Iris pigment epithelial cell (primary cell): ENCODE measurements at places on chromosomes 4 and X.

GRCh38 chrX:49661881-49662280, 33.9 kb downstream of the PAGE1 start:
- DNase-seq, result no peak

GRCh38 chr4:148302416-148302815, 139.8 kb downstream of the NR3C2 start:
- no peak for DNase-seq

DNA sequence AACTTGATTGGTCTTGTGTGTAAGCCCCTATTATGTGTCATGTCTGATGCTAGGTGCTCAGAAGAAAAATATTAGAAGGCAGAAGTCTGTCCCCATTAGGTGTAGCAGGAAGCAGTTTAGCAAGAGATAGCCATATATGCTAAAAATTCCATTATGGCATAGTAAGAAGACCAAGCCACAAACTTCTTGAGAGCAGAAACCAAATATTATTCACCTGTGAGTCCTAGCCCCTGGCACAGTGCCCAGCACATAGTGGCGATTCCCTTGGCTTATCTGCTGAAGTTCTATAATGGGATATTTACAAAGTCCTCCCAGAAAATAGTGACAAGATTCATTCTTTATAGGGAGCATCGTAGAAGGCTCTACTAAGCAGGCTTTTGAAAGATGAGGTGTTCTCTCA, 174.4 kb downstream of the RAB28 start:
- no peak for DNase-seq

- no peak for DNase-seq
Measured at GRCh38 chr4:91447168-91447567, 856.6 kb upstream of the GRID2 start.

DNA sequence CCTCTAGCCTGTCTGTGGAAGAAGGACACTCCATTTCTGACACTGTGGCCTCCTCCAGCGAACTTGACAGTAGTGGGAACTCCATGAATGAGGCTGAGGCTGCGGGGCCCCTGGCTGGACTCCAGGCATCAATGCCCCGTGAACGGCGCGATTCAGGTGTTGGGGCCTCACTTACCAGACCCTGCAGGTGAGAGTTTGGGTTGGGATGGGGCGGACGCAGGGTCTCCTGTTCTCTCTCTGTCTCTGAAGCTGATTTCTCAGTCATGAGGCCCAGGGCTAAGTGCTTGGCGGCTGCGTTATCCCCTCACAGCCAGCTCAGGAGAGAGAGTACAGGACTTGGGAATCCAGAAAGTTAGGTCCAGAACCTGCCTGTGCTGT, 71.0 kb downstream of the STARD8 start:
- no peak for DNase-seq

- DNase-seq, result no peak
Measured at GRCh38 chrX:13096728-13097127, 52.3 kb upstream of the FAM9C start.

GRCh38 chrX:153804100-153804595, 9.7 kb downstream of the SSR4 start:
- DNase-seq, result no peak

GRCh38 chr4:173763389-173763788, 233.4 kb upstream of the HAND2 start:
- DNase-seq, result no peak

DNA sequence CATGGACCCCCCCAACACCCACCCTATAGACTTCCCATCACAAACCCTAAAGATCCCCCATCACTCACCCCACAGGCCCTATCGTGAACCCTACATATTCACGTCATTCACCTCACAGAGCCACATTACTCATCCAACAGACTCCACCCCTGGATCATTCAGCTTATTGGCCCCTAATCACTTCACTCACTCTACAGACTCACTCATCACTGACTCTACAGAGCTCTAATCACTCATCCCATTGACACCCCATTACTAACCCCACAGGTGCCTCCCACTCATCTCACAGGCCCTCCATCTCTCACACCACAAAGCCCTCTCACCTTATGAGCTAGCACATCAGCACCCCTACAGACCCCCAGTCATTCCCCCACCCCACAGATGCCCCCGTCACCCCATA, 6.3 kb upstream of the TBC1D25 start:
- no peak for DNase-seq

- no peak for DNase-seq
Measured at GRCh38 chrX:148290931-148291330, 209.5 kb upstream of the AFF2 start.

DNA sequence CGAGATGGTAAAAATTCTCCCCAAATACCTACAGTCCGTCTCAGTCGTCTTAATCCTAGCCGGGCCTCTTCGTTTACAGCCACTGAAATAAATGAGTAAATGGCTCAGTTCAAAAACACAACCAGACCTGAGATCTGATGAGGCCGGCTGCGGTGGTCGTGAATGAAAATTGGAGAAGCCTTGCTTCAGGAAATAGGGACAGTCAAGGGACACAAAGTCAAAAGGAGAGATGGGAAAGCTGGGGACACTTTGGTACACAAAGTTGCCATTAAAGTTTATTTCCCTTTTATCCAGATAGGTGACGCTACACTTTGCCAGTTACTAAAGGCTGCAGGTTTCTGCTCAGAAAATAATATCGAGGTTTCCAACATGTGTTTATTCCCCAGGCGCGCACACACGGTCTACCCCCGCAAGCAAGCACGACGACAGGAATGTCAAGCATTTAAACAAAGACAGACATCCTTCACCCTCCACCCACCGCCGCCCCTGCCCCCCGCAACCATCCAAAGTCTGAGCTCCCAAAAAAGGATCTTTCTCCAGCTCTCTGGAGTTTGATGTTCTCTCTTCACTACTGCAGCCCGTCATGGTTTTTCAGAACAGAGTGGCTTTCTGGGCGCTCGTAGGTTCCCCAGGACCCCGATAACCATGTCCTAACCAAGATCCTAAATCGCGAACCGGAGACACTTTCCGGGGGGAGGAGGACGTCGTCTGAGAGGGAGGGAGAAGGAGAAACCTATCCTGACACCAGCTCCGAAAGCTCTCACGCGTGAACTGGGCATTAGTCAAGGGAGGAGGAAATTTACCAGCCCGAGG, 1.3 kb upstream of the PCDH7 start:
- peak; percentile 67 for DNase-seq

- DNase-seq, result peak; percentile 5
Measured at GRCh38 chrX:63561425-63561824, 210.3 kb upstream of the SPIN4 start.
